ENCODE measurements at places on chromosomes 5 and 9.

- no peak for ATAC-seq
Measured at GRCh38 chr5:132819468-132819867, 6.4 kb downstream of the SOWAHA start.

GRCh38 chr5:110903966-110904365, 165.2 kb downstream of the SLC25A46 start:
- ATAC-seq = no peak

GRCh38 chr5:143920772-143921171, 108.8 kb downstream of the HMHB1 start:
- no peak for ATAC-seq

DNA sequence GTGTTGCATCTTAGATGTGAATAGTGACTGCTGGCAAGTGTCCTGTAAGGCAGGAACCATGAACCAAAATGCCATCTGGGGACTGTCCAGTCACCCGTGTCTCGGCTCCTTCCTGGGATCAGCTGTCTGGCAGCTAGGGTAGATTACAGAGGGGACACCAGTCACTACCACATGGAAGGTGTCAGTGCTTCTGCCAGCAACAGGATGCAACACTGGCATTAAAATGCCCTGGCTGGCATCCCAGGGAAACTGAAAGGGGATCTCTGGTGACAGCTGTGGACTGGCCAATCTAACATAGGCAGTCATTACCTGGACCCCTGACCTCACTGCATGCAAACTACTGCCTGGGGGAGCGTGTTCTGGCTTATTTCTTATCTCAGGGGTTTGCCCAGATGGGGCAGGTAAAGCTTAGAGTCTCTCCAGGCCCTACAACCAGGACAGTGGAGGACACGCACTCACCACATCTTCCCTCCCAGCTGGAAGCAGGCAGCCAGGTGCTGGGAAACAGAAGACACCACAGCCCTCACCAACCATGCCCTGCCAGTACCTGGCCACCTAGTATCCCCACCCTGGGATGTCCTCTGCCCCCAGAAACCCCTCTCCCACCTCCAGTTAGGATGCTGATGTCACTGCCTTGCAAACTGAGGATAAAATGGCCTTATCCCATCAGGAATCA, 83.8 kb downstream of the SEMA4D start:
- ATAC-seq = no peak

DNA sequence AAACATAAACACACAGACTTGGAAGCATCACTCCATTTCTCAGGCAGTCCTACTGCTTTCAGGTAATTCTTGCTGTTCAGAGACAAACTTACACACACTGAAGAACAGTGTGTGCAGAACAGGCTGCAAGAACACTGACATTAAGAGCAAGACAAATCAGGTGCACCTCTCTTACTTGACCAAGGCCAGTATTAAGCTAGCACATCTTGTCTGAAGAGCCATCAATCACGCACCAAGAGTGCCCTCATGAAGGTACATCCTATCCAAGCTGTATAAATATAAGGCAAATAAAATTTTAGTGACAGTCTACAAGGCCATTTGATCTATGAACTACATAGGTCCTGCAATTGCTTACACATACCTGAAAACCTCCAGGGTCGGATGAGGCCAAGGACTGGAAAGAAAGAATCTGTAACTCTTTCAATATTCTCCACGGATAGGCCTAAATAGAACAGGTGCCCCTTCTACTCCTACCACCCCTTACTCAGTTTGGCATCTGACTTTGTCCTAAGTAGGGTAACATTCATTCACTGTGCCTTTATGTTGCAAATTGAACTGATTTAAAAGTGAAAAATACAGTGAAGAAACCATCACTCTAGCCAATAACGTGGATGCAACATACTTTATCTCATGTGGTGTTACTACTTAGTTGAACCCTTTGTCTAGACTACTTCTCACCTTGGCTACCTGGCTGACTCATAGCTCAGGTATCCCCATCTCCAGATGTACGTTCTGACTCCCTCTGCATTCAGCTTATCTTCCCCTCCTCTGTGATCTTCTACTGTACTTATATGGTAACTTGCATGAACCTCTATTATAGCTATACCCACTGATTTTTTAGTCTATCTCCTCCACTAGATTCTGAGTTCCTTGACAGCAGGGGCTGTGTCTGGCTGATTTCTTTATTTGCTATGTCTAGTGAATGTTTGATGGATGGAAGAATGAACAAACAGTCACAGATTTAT, 256.3 kb downstream of the KIAA0825 start:
- ATAC-seq = no peak

DNA sequence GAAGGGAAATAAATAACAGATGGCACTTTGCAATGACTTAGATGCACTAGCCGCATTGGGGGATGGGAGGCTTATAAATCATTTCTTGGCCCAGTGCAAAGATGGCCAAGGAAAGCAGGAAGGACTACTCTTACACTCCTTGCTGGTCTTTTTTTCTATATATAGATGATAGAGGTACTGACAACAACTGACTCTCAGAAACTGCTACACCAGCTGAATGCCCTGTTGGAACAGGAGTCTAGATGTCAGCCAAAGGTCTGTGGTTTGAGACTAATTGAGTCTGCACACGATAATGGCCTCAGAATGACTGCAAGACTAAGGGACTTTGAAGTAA, 1.7 kb downstream of the CCNG1 start:
- ATAC-seq = peak; percentile 8

GRCh38 chr9:105178076-105178475, 66.4 kb upstream of the SLC44A1 start:
- ATAC-seq = no peak

DNA sequence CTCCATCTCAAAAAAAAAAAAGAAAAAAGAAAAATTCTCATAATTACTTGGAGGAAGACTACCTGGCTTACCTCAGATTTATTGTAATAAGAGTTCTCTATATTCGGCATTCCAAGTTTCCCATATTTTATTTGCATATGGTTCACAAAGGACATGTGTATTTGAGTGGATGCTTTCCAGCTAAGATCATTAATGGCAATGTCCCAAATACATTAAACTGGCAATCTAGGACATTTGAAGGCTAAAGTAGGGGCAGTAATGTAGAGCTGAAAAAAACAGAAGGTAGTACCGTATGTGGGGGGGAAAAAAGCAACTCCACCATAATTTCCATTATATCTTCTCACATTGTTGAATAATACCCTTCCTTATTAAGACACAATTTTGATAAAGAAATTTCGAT, 4.9 kb downstream of the TUT7 start:
- no peak for ATAC-seq

- no peak for ATAC-seq
Measured at GRCh38 chr5:31182136-31182535, 11.3 kb upstream of the CDH6 start.

DNA sequence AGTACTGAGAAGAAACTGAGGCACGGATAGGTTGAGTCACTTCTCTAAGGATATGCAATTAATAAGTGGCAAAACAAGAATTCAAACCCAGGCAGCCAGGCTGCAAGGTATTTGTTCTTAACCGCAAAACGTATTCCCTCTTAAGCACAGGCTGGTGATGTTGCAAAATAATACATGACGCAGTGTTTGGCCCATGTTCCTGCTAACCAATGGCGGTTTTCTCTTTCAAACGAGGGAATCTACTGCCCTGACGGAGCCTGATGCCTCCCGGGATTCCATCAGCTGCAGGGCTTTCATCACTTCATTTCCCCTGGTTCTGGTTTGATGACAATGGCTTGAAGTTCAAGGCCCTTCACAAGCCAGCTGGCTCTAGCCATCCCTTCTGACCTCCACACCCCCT, 154.8 kb downstream of the SLIT3 start:
- ATAC-seq = no peak

- no peak for ATAC-seq
Measured at GRCh38 chr9:8823131-8823895, 1023.7 kb upstream of the DMAC1 start.

- no peak for ATAC-seq
Measured at GRCh38 chr9:68947015-68947414, 66.9 kb downstream of the PRKACG start.

DNA sequence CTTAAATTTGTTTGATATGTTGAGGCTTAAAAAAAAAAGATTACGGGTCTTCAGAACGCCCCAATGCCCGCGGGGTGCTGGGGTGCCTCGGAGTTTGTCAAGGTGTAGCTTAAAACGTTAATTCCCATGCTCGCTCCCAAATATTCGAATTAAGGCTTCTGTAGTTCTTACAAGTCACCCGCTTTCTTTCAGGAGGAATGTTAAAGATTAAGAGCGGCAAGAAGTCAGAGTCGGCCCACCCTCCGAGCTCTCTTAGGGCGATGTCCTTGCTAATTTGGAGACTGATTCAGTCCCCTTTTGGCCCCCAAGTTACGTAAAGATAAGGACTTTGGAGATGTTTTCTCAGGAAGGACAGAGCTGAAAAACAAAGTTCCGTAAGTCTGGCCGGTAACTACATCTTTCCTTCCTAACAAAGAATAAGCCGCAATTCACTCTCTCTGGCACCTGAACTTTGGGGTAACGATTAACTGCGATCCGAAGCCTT, 746 bp upstream of the NPM1 start:
- ATAC-seq = no peak

GRCh38 chr5:179772351-179772750, 21.4 kb upstream of the LTC4S start:
- ATAC-seq = no peak

DNA sequence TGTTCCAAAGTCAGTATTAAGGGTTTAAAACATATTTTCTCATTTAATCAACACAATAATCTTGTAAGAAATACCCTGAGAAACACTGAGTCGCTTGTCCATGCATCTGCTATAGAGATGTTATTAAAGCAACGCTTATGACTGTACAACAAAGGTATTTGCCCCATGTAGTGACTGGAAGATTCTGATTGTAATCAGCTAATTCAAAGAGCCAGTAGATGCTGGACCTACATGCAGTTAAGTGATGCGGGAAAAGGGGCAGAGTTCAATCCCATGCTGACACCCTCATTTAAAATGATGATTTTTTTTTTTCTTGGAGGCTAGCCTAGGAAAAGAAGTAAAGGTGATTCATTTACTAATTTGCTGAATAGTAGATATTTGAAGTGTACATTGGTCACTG, 149.3 kb upstream of the MTAP start:
- no peak for ATAC-seq

- ATAC-seq = no peak
Measured at GRCh38 chr9:83557771-83558170, 19.6 kb upstream of the FRMD3 start.

- ATAC-seq = no peak
Measured at GRCh38 chr9:123011878-123012528, 21.5 kb upstream of the GPR21 start.

- no peak for ATAC-seq
Measured at GRCh38 chr5:107781451-107781850, 110.7 kb upstream of the EFNA5 start.

GRCh38 chr9:33942471-33943083, 106.1 kb downstream of the UBAP2 start:
- no peak for ATAC-seq

GRCh38 chr9:92360083-92360482, 34.3 kb downstream of the CENPP start:
- no peak for ATAC-seq

DNA sequence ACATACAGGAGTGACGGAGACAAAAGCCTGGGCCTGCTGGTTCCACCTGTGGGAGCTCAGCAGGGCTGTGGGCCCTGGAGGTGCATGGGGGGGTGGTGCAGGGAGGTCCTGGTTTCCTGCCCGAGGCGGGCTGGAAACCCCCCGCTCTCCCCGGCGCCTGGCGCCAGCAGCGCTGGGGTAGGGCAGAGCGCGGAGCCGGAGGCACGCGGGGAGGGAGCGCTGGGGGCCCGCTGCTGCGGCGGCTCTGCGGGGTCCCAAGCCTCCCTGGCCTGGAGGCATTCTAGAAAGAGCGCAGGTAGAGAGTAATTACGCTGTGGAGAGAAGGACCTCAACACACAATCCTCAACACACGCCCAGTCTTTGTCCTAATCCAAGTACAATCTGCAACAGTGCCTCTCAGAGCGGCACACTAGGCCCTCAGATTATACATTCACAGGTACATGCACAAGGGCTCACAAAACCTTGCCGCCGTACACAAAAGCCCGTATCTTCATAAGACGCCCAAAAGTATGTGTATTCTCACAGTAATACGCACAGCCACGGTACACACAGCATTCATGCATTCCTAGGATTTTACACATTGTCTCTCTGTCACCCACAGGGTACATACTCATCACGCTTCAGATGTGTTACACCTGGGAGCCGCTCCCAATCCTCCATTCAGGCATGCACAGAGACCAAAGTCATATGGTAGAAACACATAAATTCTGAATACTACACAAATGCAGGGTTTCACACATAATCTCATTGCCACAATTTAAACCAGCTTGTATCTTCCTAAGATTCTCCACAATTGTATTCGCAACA, 2.1 kb upstream of the HAND1 start:
- no peak for ATAC-seq

DNA sequence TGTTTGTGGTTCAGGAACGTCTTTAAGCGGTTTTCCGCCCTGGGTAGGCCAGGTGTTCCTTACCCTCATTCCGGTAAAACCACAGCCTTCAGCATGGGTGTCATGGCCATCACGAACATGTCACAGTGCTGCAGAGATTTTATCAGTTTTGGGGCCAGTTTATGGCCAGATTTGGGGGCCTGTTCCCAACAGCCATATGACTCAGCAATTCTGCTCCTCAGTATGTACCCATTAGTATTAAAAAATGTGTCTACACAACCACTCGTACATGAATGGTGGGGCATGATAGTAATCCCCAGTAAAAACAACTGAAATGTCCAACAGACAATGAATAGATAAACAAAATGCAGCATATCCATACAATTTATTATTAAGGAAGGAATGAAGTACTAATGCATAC, 51.9 kb upstream of the TTC23L start:
- no peak for ATAC-seq

DNA sequence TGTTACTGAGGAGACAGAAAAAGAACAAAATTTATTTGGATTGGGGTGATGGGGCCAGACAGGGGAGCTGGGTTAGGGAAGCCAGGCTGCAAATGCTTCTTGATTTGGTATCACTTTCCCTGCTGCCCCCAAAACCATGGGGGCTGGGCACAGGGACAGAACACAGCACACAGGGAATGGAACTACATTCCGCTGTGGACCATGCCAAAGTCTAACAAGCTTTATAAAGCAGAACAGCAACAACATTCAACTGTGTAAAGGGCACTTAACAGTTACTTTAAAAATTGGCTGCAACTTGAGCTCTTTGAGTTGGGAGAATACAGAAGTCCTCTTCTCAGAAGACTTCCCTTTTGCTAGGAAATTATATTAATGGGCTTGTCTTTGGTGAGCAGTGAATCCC, 23.8 kb downstream of the C5orf58 start:
- no peak for ATAC-seq

All from activated CD4-positive, CD25-positive, alpha-beta regulatory T cell treated with anti-CD3 and anti-CD28 coated beads, Interleukin-2, amount 50 U/mL, for 24 hours (primary cell).